Bone marrow (tissue), 2 donors: ENCODE measurements at places on chromosomes 3 and 15.
A peak's percentile ranks its signal among the peaks of the same experiment; 100 is the strongest.

DNA sequence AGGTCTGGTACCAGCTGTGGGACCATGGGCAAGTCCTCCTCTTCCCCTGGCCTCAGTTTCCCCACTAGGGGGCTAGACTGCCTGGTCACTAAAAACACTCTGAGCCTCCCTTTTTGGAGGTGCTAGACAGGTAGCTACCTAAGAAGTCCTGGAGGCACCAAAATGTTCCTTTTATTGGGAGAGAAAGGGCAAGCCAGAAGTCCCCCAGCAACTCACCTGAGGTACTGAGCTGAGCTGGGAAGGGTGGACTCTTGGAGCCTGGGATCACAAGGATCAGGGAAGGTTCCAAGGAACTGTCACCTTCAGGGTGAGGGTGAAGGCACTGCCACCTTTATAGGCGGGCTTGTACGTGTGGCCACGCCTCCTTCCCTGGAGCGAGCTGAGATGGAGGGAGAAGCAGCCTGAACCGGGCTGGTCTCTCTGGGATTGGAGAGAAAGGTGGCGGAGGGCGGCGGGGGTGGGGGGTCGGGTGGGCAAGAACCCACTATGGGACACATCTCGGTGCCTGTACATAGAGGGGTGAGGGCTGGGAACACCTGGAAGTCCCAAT is at the start of gene CYP1A1:
TSS of gene CYP1A1 (minus strand) at position 304 of the 550 bp plus-strand sequence. CDS start 2,431 bp downstream, outside the sequence.
- DNase-seq: no peak

- DNase-seq: no peak
Measured at GRCh38 chr15:76433798-76434400, 97.3 kb downstream of the ISL2 start.

DNA sequence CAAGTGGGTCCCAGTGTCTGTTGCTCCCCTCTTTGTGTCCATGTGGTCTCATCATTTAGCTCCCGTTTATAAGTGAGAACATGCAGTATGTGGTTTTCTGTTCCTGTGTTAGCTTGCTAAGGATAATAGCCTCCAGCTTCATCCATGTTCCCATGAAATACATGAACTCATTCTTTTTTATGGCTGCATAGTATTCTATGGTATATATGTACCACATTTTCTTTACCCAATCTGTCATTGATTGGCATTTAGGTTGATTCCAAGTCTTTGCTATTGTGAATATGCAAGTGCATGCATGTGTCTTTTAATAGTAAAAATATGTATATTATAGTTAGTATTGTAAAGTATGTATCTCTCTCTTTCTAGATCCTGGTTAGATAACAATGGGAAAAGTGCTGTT is 53.9 kb downstream of the TCAIM start:
- no peak for DNase-seq

GRCh38 chr3:177245250-177245649 is 48.0 kb upstream of the TBL1XR1 start:
- no peak for DNase-seq

- DNase-seq: no peak
Measured at GRCh38 chr3:55675478-55675877, 188.4 kb upstream of the WNT5A start.

DNA sequence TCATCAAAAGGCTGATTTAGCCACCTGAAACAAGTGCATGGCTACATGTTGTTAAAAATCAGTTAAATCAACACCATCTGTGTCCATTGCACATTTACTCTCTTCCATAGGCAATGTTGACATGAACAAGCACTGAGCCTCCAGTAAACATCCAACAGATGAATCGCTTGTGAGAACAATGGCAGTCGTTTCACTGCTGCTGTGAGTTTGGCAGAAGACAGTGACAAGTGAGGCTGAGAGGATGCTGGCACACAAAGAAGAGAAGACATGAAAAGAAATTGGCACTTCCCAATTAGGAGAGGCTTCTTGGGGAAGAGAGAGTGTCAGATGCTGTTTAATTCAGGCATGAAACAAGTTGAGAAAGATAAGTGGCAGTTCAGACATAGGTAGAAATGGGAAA is 227.4 kb upstream of the STT3B start:
- no peak for DNase-seq

DNA sequence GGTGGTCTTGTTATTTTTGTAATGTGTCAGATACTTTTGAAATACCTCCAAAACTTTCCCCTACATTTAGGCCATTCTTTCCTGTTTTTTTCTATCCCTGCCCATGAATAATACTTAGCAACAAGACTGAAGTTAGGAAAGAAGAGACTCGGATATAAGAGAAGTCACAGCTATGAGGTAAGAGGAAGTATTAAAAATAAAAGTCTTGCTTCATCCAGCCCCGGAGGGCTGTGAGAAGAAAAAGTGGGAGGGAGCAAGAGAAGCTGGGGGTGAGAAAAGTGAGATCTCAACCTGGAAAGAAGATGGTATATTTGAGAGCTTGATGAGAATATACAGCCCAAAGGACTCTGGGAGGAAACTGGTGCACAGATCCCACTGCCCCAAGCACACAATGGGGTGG is 213.5 kb upstream of the CDIN1 start:
- DNase-seq: no peak

DNA sequence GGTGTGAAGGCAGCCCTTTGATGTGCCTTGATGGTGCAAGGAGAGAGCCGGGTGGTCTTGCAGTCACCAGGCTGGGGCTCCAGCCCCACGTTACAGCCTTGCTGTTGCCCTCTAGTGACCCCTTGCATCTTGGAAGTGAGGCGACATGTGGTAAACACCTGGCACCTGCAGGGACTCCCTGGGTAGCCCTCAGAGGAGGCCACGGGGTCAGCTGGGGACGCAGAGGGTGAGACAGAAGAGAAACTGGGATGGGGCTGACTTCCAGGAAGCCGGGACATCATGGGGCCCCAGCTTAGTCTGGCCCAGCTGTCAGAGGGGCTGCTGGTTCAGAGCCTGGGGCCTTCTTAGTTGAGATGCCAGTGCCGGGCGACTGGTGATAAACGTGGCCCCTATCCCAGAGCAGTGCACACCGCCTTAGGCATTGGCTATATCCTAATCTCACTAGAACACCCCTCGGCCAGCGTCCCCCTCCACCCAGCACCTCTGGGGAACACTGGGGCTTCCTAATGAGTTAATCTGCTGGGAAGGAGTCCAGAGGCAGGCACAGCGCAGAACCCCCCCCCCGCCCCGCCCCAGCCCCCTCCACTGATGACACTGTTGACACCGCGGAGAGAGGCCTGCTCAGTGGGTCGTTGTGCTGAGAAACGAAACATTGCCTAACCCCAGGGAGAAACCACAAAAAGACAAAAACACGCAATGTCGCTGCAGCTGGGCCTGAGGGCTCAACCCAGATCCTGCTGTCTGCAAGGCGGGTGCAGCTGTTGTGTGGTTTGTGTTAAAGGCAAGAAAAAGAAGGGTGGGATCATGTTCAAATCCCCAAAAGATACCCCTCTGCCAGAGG is 60.5 kb upstream of the KLF13 start:
- DNase-seq: peak; percentile 91

GRCh38 chr3:100086401-100086800 is 27.9 kb downstream of the FILIP1L start:
- no peak for DNase-seq

- DNase-seq: no peak
Measured at GRCh38 chr15:69128667-69129311, 31.6 kb upstream of the GLCE start.

- no peak for DNase-seq
Measured at GRCh38 chr3:42707620-42708355, 5.2 kb upstream of the HHATL start.

DNA sequence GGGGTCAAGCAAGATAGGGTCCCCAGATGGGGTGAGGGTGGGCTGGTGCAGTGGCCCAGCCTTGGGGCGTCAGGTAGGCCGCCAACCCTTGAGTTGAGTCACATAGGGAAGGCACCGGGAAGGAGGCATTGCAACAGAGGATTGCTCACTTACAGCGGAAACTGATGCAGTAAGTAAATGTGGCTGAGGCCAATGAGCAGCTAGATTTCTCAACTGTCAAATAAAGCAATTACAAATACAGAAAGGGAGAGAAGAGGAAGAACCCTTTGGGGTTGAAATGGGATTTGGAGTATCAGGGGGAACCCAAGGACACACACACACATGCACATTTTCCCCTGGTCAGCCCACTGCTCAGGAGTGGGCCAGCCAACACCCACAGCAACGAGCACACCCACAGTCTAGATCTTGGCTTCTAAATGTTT is 44.0 kb downstream of the CHSY1 start:
- peak; percentile 36 for DNase-seq

- no peak for DNase-seq
Measured at GRCh38 chr15:23436421-23436820, 10.6 kb downstream of the GOLGA6L2 start.

- no peak for DNase-seq
Measured at GRCh38 chr15:51168700-51169099, 74.0 kb upstream of the TNFAIP8L3 start.

DNA sequence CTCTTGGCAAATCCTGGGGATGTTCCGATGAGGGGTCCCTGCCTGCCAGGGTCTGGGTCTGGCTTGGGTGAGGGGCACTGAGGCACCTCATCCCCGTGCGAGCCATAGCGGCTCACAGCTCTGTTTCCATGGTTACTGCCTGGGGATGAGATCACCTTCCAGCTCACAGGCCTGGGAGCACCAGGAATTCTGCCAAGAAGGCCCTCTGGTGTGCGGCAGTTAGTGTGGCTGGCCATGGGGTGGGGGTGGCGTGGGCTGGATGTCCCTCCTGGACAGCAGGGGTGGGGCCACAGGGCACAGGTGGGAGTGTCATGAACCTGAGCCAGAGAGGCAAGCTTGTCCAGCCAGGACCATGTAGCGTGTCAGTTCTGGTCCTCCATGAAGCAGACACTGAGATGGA is 22.1 kb upstream of the PRR23E start:
- DNase-seq: no peak

DNA sequence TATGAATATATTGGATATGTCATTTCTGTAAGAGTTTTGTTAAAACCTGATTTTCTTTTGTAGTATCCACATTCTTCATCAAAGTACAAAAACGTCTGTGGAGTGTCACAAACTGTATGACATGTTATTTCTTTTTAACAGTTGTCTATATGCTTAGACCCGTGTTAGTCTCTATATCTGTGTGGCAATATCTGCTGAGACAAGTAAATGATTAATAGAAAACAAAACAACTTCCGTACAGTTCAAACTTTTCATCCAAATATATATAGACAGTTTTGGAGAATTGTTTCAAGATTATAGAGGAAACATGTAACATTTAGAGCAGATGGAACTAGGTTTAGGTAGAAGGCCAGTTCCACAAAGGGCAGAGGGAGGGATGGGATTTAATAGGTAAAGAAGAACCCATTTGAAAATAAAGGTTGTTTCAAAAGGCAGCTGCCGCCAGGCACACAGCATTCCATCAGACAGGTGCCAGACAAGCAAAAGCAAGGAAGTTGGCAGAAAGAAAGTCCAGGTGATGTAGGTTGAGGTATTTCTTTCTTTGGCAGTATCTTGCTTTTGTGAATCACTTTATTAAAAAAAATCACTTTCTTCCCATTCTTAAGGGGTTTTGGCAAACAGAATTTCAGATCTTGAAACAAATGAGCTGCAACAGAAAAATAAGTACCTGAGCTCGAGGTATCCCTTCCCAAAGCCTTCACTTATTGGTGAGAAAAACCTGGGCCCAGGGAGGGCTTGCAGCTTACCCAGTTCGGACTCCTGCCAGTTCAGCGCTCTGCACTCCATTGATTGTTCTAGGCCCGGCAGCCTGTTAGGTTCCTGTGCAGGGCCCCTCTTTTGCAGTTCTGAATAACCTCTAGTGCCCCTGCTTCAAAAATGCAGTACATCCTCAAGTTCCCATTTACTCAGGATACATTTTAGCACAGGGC is 49.0 kb downstream of the LRRN1 start:
- DNase-seq: no peak

DNA sequence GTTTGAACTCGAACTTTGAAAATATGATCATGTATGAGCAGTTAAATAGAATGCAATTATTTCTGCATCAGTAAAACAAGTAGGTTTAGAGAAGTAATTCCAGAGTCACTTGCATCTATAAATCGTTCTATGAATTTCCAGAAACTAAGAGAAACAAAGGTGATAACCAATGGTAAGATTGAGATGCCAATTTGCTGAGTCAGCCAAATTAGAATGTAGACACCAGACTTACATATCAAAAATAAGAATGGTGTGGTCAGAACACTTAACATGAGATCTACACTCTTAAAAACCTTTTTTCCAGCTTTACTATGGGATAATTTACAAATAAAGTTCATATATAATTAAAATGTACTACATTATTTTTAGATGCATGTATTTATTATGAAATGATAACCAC is 1435.9 kb downstream of the OTOL1 start:
- no peak for DNase-seq

DNA sequence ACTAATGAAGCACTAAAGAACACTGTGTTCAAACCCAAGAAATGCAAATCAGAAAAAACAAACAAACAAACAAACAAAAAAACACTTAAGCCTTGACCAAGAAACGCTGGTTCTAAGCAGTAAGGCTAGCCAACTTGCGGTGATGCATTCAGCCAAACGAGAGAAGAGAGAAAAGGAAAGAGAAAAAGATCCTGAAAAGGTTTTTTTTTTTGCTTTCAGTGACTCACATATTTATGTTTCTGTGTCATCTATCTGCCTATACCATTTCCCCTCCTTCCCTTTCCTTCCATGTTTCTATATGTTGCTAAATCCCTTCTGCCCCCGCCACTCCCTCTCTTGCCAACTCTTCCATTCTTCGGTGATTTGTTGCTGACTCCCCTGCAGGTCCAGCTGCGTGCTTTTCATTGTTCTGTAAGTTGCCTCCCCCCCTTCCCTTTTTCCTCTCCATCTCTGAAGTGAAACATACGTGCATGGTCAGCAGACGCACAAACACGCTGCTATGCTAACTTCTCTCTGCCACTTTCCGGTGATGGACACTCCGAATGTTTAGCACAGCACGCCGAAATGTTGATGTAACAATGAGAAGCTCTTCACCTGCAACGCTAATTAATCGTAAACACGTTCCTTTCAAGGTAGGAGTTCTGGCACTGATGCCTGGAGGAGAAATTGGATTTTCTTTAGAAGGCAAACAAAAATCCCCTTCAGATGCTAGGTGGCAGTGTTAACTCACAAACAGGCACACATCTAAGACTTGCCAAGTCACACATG is 154.4 kb downstream of the TUSC7 start:
- no peak for DNase-seq

DNA sequence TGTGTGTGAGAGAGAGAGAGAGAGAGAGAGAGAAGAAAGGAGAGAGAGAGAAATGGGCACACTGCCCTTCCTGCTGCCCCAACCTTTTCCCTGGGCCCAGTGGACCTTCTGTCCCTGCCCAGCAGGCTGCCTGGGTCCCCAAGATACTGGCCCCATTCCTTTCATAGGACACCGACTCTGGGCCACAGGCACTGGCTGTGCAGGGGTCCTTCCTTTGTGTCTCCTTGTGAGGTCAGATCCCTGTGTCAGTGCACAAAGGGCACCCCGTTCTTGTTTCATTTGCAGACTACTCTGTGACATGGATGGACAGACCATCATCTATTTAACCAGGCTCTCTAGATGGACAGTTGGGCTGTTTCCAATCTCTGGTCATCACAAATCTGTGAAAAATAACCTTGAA is 21.3 kb upstream of the KLF13 start:
- DNase-seq: no peak

- no peak for DNase-seq
Measured at GRCh38 chr15:81514725-81515124, 140.7 kb upstream of the TMC3 start.
